ENCODE measurements at places on chromosomes 3 and 15. TPM values are rescaled to one million over a fixed set of nuclear protein-coding genes. Genes with fewer than 3 reads are reported as not detected.

FETUB gene
- 0.26 TPM for total RNA-seq

SCN11A gene
- total RNA-seq, result not detected

TNNC1 gene
- total RNA-seq, result 1.4 TPM

TMEM212 gene
- total RNA-seq, result not detected

CCR4 gene
- total RNA-seq, result not detected

PP2D1 gene
- total RNA-seq, result not detected

DPPA2 gene
- total RNA-seq, result not detected

ALDH1A3 gene
- 26.0 TPM for total RNA-seq

MINAR1 gene
- 0.37 TPM for total RNA-seq

GPR149 gene
- not detected for total RNA-seq

SLC28A2 gene
- not detected for total RNA-seq

PGBD4 gene
- total RNA-seq, result 1.2 TPM

FRMD5 gene
- total RNA-seq, result 4.6 TPM

SPTBN5 gene
- total RNA-seq, result 0.22 TPM

CLSTN2 gene
- total RNA-seq, result 0.05 TPM

STAC gene
- total RNA-seq, result 2.4 TPM

DTX3L gene
- 6.0 TPM for total RNA-seq

FSD2 gene
- total RNA-seq, result not detected

EPB42 gene
- not detected for total RNA-seq

RNU5B-1 gene
- not detected for total RNA-seq
